DMS153 (cell line): ENCODE measurements at places on chromosomes 2 and 18.

DNA sequence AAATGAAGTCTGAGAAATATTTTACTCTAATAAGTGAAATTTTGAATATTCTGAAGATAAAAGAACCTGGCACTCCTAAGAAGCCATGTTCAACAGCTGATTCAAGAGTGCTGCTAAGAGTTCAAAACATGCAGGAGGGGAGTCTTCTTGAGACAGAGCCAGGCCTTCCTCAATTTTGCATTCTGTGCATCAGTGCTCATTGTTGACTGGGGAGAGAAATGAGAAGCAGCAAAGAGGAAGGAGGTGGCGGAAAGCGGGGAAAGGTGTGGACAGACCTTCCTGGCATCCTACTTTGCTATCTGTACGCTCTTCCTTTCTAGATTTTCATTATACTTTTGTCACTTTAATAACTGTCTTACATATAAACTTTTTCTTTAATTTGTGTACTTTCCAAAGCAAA, 29.7 kb upstream of the TXNDC2 start:
- no peak for DNase-seq

DNA sequence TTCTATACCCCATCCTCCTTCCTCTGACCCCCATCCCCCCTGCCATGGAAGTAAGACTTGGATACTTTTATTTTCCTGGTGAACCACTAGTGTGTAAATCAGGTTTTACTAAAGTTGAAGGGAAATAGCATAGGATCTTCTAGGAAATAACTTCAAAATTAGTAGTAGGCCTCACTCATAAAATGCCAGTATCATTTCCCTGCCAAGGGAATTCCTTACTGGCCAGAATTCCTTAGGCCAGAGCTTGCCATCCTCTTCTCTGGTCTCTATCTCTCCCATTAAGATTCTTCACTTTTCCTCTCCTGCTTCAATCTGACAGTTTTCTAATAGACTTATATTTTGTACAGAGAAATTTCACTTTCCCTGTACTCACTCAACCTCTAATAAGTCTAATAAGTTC, 322.8 kb upstream of the TANK start:
- DNase-seq: no peak

- DNase-seq: no peak
Measured at GRCh38 chr18:68438983-68439382, 275.9 kb downstream of the TMX3 start.

- DNase-seq: peak; percentile 20
Measured at GRCh38 chr2:196849895-196850294, 40.7 kb upstream of the C2orf66 start.

DNA sequence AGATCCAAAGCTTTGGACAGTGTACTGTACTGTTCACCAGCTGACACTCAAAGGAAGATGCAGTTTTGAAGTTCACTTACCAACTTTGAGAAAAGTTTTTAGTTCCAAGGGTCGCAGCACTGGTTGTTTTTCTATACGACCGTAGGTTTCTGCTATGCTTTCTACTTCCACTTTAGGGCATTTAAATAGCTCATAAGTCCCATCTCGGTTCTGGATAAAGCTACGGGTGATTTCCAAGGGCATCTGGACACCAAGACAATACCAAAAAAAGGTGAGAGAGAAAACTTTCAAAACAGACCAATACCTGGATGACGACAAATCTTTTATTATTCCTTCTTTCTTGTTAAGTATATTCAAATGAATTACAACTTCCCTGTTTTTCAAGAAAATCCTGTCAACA, 30.3 kb downstream of the C2orf42 start:
- no peak for DNase-seq

DNA sequence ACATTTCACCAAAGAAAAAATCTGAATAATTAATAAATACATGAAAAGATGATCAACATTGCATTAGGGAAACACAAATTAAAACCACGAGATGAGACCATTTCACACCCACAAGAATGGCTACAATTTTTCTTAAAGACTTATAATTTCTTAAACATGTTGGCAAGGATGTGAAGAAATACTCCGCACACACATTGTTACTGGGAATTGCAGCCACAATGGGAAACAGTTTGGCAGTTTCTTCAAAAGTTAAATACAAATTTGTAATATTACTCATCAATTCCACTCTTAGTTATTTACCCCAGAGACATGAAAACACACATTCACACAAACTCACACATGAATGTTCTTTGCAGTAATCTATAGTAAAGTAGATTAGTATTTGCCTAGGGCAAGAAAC, 363.3 kb upstream of the SMIM21 start:
- no peak for DNase-seq

DNA sequence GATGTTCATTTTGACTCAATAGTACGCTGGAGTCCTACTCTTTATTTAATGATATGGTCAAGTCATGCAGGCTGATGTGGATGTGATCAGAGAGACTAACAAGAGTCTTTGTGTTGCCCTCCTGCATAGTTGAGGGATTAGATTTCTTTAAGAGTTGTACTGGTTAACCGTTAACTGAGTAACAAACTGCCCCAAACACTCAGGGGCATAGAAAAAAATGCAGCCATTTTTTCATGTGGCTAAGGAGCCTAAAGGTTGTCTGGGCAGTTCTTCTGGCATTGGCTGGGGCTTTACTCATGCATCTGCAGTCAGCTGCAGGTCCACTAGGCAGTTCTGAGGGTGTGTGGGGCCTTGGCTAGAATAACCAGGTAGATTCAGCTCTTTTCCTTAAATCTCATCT, 32.5 kb downstream of the DOCK10 start:
- no peak for DNase-seq

GRCh38 chr2:120709608-120710041, 26.0 kb upstream of the GLI2 start:
- no peak for DNase-seq

- no peak for DNase-seq
Measured at GRCh38 chr18:78672862-78673446, 306.7 kb upstream of the SALL3 start.

DNA sequence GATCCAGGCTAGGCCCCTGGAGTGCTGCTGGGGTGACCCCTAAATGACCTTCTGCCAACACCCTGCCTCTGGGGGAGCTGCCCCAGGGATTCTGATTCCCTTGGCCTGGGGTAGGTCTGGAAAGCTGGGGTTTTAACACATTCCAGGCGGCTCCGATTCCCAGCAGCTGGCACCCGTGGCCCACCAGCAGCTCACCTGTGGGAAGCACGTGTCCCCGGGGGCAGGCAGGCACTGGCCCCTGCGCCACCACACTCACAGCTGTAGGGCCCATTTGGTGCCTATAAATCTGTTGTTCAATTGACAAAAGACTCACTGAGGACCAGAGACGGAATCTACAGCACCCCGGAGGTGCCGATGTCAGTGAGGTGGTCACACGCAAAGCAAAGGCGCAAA, 4.1 kb upstream of the KLHL30 start:
- no peak for DNase-seq

DNA sequence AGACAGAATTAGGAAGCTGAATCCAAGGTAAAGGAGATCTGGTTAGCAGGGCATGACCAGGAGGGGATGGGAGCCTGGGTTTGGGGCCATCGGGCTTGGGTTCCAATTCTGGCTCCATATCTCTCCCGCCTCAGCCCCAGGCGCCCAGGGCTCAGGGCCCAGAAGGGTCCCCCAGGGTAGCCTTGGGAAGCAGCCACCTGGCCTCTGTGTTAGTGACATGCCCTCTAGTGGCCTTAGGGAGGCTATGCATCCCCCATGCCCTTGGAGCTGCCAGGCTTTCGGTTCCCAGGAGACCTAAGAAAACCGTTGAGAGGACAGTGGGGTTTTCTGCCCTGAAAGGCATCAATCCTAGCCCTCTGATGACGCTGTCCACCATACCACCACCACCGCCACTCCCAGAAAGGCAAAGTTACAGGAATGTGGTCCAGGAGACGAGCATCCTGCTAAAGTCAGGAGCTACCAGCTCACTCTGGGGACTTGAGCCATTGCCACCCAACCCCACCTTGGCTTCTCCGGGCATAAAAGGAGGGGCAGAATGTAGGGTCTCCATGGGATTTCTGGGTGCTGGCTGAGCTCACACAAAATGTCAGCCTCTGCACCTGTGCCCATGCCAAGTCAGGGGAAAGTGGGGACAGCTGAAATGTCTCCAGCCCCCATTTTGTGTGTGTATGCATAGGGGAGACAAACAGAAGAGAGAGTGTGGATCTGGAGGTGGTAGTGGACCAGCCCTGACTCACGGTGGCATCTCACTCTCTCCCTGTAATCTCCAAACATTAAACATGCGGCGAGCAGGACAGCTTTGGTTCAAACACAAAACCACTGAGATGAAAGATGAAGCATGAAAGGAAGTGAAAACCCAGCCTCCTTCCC, 56.5 kb downstream of the EMX1 start:
- peak; percentile 22 for DNase-seq

DNA sequence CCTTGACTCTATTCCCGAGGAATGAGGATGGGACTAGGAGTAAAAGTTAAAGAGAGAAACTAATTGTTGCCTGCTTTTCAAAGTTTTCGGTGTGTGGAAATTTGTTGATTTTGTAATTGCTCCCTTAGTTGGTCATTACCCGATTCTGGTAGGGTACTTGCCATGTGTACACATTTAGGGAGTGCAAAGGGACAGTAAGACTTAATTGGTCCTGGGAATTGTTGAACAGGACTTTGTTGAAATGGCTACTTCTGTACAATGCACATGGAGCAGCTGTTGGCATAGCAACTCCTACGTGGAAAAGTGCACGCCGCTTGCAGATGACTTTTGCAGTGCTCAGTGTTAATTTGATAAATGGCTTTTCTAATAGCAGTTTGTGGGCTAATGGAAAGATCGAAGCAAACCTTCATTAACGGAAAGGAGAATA, 22.9 kb downstream of the EPAS1 start:
- DNase-seq: no peak

- no peak for DNase-seq
Measured at GRCh38 chr2:232887171-232887850, 17.2 kb downstream of the SNORC start.

DNA sequence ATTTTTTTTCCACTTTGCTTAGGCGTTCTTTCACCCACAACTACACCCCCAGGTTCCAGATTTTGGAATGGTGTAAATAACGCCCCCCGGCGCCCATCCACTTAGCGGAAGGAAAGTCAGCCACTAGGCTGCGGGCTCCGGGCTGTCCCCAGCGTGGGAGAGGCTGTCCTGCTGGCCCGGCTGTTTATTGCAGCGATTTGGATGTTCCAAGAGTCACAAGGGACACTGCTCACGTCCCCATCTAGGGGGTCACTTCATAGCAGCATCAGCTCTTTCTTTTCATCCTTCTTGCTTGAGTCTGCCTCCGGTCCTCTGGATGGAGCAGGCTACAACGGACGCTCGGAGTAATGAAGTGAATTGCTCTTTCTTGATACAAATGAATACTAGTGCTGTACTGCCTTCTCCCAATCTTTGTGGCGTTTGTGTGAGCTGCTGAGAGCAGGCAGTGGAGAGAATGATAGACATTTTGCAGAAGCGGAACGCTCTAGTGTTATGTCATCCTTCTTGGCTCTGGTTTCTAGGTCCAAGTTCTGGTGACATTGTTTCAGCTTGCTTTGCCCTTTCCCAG, 50.7 kb upstream of the PAIP2B start:
- DNase-seq: no peak

- DNase-seq: no peak
Measured at GRCh38 chr2:80330527-80331450, 26.2 kb upstream of the LRRTM1 start.

- no peak for DNase-seq
Measured at GRCh38 chr18:38663270-38663669, 1097.7 kb upstream of the CELF4 start.

- no peak for DNase-seq
Measured at GRCh38 chr2:229201521-229201920, 69.6 kb downstream of the PID1 start.

DNA sequence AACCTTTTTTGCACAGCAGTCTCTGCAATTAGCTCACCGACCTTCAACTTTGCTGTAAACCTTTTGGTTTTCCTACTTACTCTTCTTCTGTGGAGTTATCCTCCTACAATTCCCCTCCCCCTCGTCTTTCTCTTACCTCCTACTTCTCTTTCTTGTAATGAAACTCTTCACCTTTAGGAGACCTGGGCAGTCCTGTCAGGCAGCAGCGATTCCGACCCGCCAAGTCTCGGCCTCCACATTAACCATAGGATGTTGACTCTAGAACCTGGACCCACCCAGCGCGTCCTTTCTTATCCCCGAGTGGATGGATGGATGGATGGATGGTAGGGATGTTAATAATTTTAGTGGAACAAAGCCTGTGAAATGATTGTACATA, 8.3 kb downstream of the TBR1 start:
- no peak for DNase-seq
